ENCODE measurements at places on chromosomes 4 and X. TPM values are rescaled to one million over a fixed set of nuclear protein-coding genes. Genes with fewer than 3 reads are reported as not detected.

GRCh38 chrX:80511969-80512760 lies 91.9 kb downstream of the TENT5D start:
- no peaks in the 10 kb centered on the region for H3K36me3 ChIP-seq
- H3K27ac ChIP-seq: no peak overlapping the region
- no peaks in the 10 kb centered on the region for H3K4me1 ChIP-seq
- H3K27me3 ChIP-seq: no peaks in the 10 kb centered on the region
- no peak for DNase-seq
- H3K4me3 ChIP-seq: no peak overlapping the region

DNA sequence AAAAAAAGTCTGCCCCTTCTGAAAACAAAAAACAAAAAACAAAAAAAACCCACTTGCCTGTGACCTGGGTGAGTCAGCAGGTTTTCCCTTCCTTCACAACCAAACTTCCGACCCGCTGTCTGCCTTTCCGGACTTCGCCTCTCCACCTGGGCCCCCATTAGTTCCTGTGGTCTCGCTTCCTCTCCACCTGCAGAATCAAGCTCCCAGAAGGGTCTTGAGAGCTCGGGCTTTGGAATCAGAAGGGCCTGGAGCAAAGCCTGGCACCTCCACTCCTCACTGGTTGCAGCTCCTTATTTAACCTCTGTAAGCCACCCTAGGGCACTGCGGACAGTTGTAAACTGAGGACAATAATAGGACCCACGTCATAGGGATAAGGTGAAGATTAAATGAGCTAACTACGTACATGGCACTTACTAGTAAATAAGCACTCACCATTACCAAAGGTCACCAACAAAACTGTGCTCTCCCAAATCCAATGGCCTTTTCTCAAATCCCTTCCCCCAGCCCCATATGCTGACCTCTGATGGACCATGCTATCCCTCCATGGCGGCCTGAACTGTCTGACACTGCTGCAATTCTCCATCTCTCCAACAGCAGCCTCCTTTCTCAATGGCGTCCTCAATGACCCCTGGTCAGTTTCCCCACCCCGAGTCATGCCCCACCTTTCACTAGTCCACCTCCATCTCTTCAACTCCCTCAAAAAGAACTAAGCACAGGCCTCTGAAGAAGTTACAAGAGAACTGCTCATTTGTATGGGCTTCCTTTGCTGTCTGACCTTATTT lies 64.2 kb downstream of the IRF2 start:
- peak overlapping the region; percentile 56 for H3K4me3 ChIP-seq
- H3K27ac ChIP-seq: peak overlapping the region; percentile 89
- peaks cover 54% of the 10 kb centered on the region for H3K4me1 ChIP-seq
- H3K36me3 ChIP-seq: peaks cover 58% of the 10 kb centered on the region
- no peaks in the 10 kb centered on the region for H3K27me3 ChIP-seq

GRCh38 chr4:24742335-24742734 lies 53.0 kb upstream of the SOD3 start:
- H3K36me3 ChIP-seq: no peaks in the 10 kb centered on the region
- no peak overlapping the region for H3K27ac ChIP-seq
- DNase-seq: no peak
- H3K4me3 ChIP-seq: no peak overlapping the region
- no peaks in the 10 kb centered on the region for H3K4me1 ChIP-seq

The GC gene
- total RNA-seq: not detected

DNA sequence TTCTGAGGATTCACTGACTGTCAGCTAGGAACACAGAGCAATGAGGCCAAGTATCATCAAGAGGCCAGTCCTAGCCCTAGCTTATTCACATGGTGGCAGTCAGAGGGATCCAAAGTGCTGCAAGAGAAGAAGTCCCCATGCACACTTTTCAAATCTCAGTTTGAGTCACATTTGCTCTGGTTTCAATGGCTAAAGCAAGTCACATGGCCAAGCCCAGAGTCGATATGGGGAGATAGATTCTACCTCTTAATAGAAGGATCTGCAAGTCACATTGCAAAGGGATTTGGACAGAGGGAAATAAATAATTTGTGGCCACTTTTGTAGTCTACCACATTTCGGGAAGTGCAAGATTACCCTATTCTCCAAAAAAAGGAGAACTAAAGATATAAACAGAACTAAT lies 3.7 kb upstream of the LCORL start:
- H3K4me1 ChIP-seq: peaks cover 10% of the 10 kb centered on the region
- no peaks in the 10 kb centered on the region for H3K36me3 ChIP-seq
- H3K4me3 ChIP-seq: no peak overlapping the region

- H3K4me3 ChIP-seq: peak overlapping the region; percentile 85
- peak overlapping the region; percentile 77 for H3K27ac ChIP-seq
- H3K36me3 ChIP-seq: peaks cover 15% of the 10 kb centered on the region
Measured at GRCh38 chr4:88592600-88593448, 544 bp downstream of the HERC3 start.

DNA sequence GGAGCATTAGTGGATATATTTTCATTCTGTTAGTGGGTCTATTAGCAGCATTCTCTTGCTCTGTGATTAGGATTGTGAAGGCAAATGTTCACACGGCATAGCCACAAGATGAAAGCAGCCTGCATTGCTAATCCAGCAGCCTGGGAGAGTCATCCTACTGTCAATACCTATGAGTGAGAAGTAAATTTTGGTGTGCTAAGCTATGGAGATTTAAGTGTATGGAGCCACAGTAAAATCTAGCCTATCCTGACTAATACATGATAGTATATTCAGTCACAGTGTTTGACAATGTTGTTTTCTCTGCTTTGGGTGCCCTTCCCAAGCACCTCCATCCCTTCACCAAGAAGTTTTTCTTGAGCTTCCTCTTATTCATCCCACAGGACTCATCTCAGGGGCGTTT lies 47.2 kb upstream of the TMPRSS11F start:
- H3K27ac ChIP-seq: no peak overlapping the region
- no peaks in the 10 kb centered on the region for H3K4me1 ChIP-seq
- peaks cover 7% of the 10 kb centered on the region for H3K27me3 ChIP-seq
- DNase-seq: no peak
- no peaks in the 10 kb centered on the region for H3K36me3 ChIP-seq
- H3K4me3 ChIP-seq: no peak overlapping the region

DNA sequence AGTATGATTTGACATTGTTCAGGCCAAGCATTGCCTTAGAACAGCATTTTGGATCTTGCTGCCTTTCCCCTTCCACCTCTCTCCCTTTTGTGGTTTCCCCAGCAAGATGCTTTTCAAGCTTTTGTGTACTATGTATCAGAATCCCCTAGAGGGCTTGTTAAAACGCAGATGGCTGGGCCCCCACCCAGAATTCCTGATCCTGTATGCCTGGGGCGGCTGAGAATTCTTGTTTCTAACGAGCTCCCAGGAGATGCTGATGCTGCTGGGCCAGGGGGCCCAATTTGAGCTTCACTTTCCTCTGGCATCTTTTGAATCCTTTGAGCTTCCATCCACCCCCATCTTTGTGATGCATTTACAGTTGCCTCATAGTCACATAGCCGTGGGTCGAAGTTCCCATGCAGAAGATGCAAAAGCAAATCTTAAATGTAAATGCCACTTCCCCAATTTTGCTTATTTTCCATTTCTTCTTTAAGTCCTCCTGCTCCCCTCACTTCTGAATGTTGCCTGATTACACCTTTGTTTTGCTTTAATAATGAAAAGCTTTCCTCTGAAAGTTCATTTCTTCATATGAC lies 18.5 kb downstream of the HCCS start:
- no peaks in the 10 kb centered on the region for H3K36me3 ChIP-seq
- no peak overlapping the region for H3K4me3 ChIP-seq
- no peaks in the 10 kb centered on the region for H3K4me1 ChIP-seq
- H3K27me3 ChIP-seq: no peaks in the 10 kb centered on the region
- no peak for DNase-seq

- H3K36me3 ChIP-seq: peaks cover 3% of the 10 kb centered on the region
- no peak overlapping the region for H3K27ac ChIP-seq
- H3K4me3 ChIP-seq: no peak overlapping the region
- H3K27me3 ChIP-seq: no peaks in the 10 kb centered on the region
- H3K4me1 ChIP-seq: no peaks in the 10 kb centered on the region
Measured at GRCh38 chr4:112340023-112340422, 42.9 kb downstream of the ALPK1 start.

The MAML3 gene
- total RNA-seq: 1.8 TPM

- H3K27ac ChIP-seq: no peak overlapping the region
- peaks cover 2% of the 10 kb centered on the region for H3K36me3 ChIP-seq
- peaks cover 1% of the 10 kb centered on the region for H3K4me1 ChIP-seq
Measured at GRCh38 chrX:148389629-148390028, 110.8 kb upstream of the AFF2 start.

The ASB9 gene
- total RNA-seq: 0.82 TPM

The PFKFB1 gene
- 1.2 TPM for total RNA-seq

DNA sequence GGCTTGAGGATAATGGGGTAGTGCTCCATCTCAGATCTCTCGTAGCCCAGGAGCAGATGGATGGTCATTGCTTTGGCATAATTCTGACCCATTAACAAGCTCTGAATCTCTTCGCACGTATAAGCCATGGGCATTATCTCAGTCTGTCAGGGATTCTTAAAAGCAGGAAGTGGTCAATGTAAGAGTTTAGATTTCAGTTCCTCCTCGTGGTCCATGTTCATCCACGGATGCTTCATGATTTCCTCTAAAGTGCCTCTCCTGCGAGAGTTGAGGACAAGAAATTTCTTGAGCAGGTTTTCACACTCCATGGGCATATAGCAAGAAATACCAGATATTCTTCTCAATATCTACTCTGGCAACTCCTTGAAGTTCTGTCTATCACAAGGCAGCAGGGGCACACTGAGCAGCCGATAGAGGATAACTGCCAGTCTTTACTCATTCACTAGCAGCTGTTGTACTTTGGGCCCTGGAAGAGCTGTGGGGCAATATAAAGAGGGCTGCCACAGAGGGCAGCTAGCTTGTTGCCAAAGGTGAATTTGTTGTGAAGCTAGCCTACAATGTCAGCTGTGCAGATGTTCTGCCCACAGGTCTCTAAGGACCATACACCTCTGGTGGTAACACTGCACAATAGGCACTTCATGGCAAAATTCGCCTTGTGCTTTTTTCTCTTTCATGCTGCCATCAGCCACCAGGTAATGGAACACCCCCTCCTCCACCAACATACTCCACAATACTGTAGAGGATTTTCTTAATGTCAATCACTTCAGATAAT lies 52.0 kb upstream of the WDR17 start:
- no peaks in the 10 kb centered on the region for H3K4me1 ChIP-seq
- DNase-seq: no peak
- no peak overlapping the region for H3K4me3 ChIP-seq

DNA sequence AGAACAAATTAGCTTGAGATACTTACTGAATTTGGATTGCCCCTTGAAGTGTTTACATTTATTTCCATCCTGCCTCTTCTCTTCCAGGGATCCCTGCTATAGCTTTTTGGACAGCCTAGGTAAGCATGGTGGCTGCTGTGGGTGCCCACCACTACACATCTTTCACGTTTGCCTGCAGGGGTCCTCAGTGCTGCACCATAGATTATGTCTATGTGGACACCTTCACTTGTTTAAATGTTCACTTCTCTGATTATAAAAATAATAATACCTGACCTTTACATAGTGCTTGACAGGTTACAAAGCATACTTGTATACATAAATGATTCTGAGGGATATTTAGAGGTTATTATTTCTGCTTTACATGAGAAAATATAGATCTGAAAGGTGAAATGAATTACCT lies 67.9 kb upstream of the SLC4A4 start:
- DNase-seq: peak; percentile 52
- peaks cover 10% of the 10 kb centered on the region for H3K4me1 ChIP-seq
- no peak overlapping the region for H3K4me3 ChIP-seq

DNA sequence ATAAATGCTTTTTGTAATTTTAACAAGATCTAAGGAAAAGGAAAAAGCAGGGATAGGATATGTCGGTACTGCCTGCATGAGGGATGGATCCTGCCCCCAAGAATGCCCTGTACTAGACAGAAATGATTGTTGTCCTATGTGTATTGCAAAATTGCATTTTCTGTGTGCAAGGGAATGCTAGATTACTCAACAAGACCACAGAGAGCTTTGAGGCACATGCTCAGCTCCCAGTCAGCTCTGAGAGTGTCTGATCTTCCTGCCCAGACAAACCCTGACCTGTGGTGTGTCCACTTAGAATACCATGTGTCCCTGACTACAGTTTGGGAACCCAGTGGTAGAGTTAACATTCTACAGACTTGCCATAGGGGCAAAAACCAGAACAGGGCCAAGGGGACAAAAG lies 129.2 kb upstream of the PAK3 start:
- no peak for DNase-seq
- no peak overlapping the region for H3K27ac ChIP-seq
- no peak overlapping the region for H3K4me3 ChIP-seq
- no peaks in the 10 kb centered on the region for H3K4me1 ChIP-seq
- no peaks in the 10 kb centered on the region for H3K36me3 ChIP-seq

- H3K4me3 ChIP-seq: no peak overlapping the region
- no peak overlapping the region for H3K27ac ChIP-seq
- no peaks in the 10 kb centered on the region for H3K36me3 ChIP-seq
- no peaks in the 10 kb centered on the region for H3K27me3 ChIP-seq
- no peak for DNase-seq
- no peaks in the 10 kb centered on the region for H3K4me1 ChIP-seq
Measured at GRCh38 chrX:138128027-138128671, 562.2 kb downstream of the ZIC3 start.

DNA sequence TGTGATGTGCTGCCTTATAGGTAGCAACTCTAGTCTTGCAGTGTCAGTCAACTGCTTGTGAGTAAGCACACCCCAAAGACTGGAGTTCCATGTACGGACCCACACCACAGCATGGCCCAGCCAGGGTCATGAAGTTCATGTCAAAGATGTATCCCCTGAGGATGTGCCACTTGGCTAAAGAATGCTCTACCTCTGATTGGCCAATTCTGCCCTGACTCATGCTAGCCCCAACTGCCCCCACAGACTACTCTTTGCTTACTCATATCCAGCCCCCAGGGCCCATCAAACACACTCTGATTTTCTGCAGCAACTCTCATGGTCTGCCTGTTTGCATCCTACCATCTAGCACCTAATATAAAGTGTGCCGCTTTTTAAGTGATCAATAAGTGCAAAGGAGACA lies 62.5 kb downstream of the CHRDL1 start:
- H3K27me3 ChIP-seq: no peaks in the 10 kb centered on the region
- no peak for DNase-seq
- no peak overlapping the region for H3K4me3 ChIP-seq
- no peaks in the 10 kb centered on the region for H3K4me1 ChIP-seq
- no peak overlapping the region for H3K27ac ChIP-seq

- H3K36me3 ChIP-seq: no peaks in the 10 kb centered on the region
- no peak overlapping the region for H3K4me3 ChIP-seq
- no peaks in the 10 kb centered on the region for H3K4me1 ChIP-seq
- H3K27ac ChIP-seq: no peak overlapping the region
- DNase-seq: no peak
- H3K27me3 ChIP-seq: peaks cover 19% of the 10 kb centered on the region
Measured at GRCh38 chr4:183342541-183343533, 20.6 kb upstream of the CLDN24 start.

The MAGEA4 gene
- total RNA-seq: not detected

The NUDT10 gene
- total RNA-seq: 0.70 TPM

The TLR3 gene
- 3.7 TPM for total RNA-seq

DNA sequence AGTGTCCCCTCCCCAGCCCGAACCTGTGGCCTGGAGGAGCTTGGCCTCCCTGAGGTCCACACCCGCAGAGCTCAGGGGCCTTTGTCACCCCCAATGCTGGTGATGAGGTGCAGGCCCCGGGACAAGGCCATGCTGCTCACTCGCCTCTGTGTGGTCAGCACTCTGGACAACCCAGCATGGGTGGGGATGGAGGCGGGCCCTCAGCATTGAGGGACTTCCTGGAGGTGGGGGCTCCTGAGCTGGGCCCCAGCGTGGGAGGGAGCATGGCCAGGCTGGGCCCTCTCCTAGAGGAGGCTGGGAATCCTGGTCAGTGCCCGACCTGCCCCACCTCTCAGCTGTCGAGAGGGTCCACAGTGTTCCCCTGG lies 30.6 kb downstream of the TACC3 start:
- H3K36me3 ChIP-seq: no peaks in the 10 kb centered on the region
- no peak for DNase-seq
- no peak overlapping the region for H3K4me3 ChIP-seq

Data from activated CD8-positive, alpha-beta memory T cell treated with anti-CD3 and anti-CD28 coated beads, Interleukin-2, amount 10 ng/mL, durations not matched to agents 7 days and 5 days (primary cell).